Tibial nerve (tissue), 4 donors: ENCODE measurements at places on chromosomes 12 and 14. TPM values are rescaled to one million over a fixed set of nuclear protein-coding genes. Genes with fewer than 3 reads are reported as not detected.

DNA sequence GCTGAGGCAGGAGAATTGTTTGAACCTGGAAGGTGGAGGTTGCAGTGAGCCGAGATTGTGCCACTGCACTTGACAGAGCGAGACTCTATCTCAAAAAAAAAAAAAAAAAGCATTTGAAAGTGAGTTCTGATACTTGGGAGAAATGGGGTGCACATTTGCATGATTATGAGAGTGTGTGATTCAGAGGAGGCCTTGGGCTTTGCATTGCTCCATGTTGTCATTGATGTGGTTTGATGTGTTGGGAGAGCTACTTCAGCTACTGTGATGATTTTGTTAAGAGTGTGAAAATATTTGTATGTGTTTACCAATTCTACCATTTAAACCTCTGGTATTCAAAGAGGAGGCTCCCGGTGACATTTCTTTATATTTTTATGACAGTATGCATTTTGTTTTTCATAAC, 24.4 kb downstream of the DRAM1 start:
- H3K4me3 ChIP-seq: no peak overlapping the region
- H3K36me3 ChIP-seq: no peaks in the 10 kb centered on the region
- no peak for DNase-seq
- no peaks in the 10 kb centered on the region for H3K27me3 ChIP-seq
- H3K4me1 ChIP-seq: no peaks in the 10 kb centered on the region

The PLXNC1 gene
- 20.8 TPM for total RNA-seq

DNA sequence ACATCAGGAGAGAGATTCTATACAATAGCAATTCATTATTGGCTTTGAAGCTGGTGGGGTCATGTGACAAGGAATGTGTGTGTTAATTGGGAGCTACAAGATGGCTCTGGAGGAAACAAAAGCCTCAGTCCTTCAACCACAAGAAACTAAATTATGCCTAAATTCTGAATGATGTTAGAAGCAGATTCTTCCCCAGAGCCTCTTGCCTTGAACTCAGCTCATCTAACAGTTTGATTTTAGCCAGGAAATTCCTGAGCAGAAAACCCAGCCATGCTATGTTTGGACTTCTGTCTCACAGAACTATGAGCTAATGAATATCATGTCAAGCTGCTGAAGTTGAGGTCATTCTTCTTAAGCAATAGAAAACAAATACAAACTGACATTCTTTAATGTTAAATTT, 274.7 kb downstream of the SLC6A15 start:
- DNase-seq: no peak
- H3K4me3 ChIP-seq: no peak overlapping the region
- no peaks in the 10 kb centered on the region for H3K4me1 ChIP-seq
- no peaks in the 10 kb centered on the region for H3K27me3 ChIP-seq
- H3K27ac ChIP-seq: no peak overlapping the region

The NDUFA9 gene
- 34.5 TPM for total RNA-seq

The ORAI1 gene
- 10.7 TPM for total RNA-seq

- H3K27me3 ChIP-seq: no peaks in the 10 kb centered on the region
- no peak overlapping the region for H3K4me3 ChIP-seq
- no peak for DNase-seq
These were observed 40.4 kb upstream of the GZMB start for GRCh38 chr14:24674204-24674970.

- DNase-seq: no peak
- no peak overlapping the region for H3K4me3 ChIP-seq
- H3K36me3 ChIP-seq: no peaks in the 10 kb centered on the region
- no peaks in the 10 kb centered on the region for H3K27me3 ChIP-seq
These were observed 166.5 kb upstream of the RASSF8 start for GRCh38 chr12:25792031-25792430.

The OVCH1 gene
- 0.21 TPM for total RNA-seq

- H3K4me1 ChIP-seq: peaks cover 16% of the 10 kb centered on the region
- no peak for DNase-seq
- peak overlapping the region; percentile 91 for H3K27ac ChIP-seq
- no peaks in the 10 kb centered on the region for H3K27me3 ChIP-seq
- H3K4me3 ChIP-seq: peak overlapping the region; percentile 2
- no peaks in the 10 kb centered on the region for H3K36me3 ChIP-seq
These were observed 93.5 kb downstream of the LRRC74A start for GRCh38 chr14:76919431-76920330.

DNA sequence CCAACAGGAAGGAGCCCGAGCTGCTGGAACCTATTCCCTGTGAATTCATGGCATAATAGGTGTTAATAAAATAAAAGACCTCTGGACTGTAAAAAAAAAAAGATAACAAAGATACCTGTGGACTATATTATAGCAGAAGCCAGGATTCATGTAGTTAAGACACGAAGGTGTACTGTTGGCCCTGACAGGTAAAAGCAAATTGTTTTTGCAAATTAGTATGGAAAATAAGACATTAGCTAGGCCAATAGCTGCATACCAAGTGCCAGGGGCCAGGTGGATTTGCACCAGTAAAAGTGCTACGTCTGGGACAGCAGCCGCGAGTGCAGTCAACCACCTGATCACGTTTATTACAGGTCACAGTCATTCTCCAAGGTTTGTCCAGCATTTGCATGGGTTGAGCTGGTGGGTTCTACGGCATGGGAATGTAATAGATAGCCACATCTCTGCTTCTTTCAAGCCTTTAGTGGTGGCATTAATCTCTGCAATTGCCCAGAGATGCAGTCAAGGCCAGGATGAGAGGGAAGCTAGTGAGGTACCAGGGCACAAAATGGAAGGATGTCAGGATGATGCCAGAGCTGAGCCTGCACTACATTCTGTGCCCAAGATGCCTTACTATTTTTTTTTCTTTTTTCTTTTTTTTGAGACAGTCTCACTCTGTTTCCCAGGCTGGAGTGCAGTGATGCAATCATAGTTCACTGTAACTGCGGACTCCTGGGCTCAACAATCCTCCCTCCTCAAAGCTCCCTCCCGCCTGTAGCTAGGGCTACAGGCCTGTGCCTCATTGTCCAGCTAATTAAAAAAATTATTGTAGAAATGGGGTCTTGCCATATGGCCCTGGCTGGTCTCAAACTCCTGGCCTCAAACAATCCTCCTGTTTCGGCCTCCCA, 26.3 kb downstream of the TNFAIP2 start:
- H3K27me3 ChIP-seq: peaks cover 6% of the 10 kb centered on the region
- H3K4me1 ChIP-seq: no peaks in the 10 kb centered on the region
- DNase-seq: no peak
- H3K4me3 ChIP-seq: no peak overlapping the region

GRCh38 chr12:104155711-104156555, 17.9 kb upstream of the NFYB start:
- no peak overlapping the region for H3K4me3 ChIP-seq
- no peaks in the 10 kb centered on the region for H3K36me3 ChIP-seq
- no peak for DNase-seq
- no peaks in the 10 kb centered on the region for H3K27me3 ChIP-seq
- no peak overlapping the region for H3K27ac ChIP-seq

DNA sequence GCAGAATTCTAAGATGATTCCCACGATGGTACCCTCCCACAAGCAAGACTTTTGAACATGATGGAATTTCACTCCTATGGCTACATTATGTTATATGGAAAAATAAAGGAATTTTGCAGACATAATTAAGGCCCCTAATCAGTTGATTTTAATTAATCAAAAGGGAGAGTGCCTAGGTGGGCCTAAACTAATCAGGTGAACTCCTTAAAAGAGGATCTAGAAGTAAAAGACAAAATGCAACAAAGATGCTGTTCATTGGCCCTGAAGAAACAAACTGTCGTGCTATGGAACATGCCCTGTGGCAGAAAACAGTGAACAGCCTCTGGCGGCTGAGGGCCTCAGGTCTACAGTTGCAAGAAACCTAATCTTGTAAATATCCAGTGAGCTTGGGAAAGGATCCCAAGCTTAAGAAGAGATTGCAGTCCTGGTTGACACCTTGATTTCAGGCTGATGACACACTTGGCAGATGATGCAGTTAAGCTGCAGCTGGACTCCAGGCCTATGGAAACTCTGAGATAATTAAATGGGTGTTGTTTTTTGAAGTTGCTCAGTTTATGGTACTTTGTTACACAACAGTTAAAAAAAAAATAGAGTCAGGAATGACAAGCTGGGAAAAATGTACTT, 13.8 kb downstream of the TMCC3 start:
- no peak overlapping the region for H3K27ac ChIP-seq
- no peaks in the 10 kb centered on the region for H3K27me3 ChIP-seq
- DNase-seq: no peak
- H3K36me3 ChIP-seq: no peaks in the 10 kb centered on the region
- no peak overlapping the region for H3K4me3 ChIP-seq

- H3K36me3 ChIP-seq: no peaks in the 10 kb centered on the region
- H3K27ac ChIP-seq: no peak overlapping the region
- no peaks in the 10 kb centered on the region for H3K27me3 ChIP-seq
These were observed 157.6 kb downstream of the PRKCH start for GRCh38 chr14:61478971-61479473.

- no peak for DNase-seq
- peak overlapping the region; percentile 71 for H3K27ac ChIP-seq
- H3K4me3 ChIP-seq: no peak overlapping the region
- no peaks in the 10 kb centered on the region for H3K36me3 ChIP-seq
These were observed 38.3 kb downstream of the ATF7IP start for GRCh38 chr12:14403711-14404196.

The TSHR gene
- not detected for total RNA-seq

The LGMN gene
- total RNA-seq: 73.5 TPM

The KRT79 gene
- not detected for total RNA-seq
